ENCODE measurements at places on chromosomes 2 and 18. TPM values are rescaled to one million over a fixed set of nuclear protein-coding genes. Genes with fewer than 3 reads are reported as not detected.

AMER3 gene
- 0.70 TPM for polyA plus RNA-seq

LHCGR gene
- not detected for polyA plus RNA-seq

RFTN2 gene
- polyA plus RNA-seq = 21.6 TPM

IL36G gene
- not detected for polyA plus RNA-seq

INHBB gene
- polyA plus RNA-seq = 8.0 TPM

UGT1A8 gene
- not detected for polyA plus RNA-seq

SCG2 gene
- 35.8 TPM for polyA plus RNA-seq

IL1R2 gene
- polyA plus RNA-seq = not detected

DSC3 gene
- polyA plus RNA-seq = not detected

DYNAP gene
- not detected for polyA plus RNA-seq

FOXD4L1 gene
- polyA plus RNA-seq = not detected

LONRF2 gene
- polyA plus RNA-seq = 7.2 TPM

RAX gene
- not detected for polyA plus RNA-seq

CXCR2 gene
- polyA plus RNA-seq = not detected

KLF11 gene
- 0.74 TPM for polyA plus RNA-seq

Data from Purkinje cell (primary cell).